NCI-H774 (cell line): ENCODE measurements at places on chromosomes 13 and 19.

GRCh38 chr13:112684071-112684845 is 5.6 kb upstream of the ATP11A start:
- DNase-seq: no peak

DNA sequence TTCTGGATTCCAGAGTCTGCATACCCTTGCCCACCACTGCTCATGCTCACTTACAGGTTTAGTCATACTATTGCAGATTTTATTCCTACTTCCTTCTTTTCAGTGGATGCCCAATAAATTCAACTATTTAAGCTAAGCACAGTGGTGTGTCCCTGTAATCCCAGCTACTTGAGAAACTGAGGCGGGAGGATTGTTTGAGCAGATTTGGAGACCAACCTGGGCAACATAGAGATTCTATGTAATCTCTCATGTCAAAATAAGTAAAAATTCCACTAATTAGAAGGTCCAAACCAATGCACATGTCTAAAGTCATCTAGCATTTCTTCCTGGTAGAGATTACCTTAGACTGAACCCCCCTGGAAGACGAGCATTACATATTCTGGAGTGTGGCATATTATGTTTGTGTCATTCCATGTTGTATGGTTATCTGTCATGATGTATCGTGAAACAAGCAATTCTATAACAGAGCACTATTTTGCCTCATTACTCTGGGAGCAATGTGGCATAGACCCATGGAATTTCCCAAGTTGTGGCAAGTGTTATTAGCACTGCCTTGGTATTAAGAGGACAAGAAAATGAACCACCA is 8.3 kb downstream of the HMGB1 start:
- no peak for DNase-seq

GRCh38 chr13:111490611-111491010 is 170.2 kb downstream of the TEX29 start:
- no peak for DNase-seq

DNA sequence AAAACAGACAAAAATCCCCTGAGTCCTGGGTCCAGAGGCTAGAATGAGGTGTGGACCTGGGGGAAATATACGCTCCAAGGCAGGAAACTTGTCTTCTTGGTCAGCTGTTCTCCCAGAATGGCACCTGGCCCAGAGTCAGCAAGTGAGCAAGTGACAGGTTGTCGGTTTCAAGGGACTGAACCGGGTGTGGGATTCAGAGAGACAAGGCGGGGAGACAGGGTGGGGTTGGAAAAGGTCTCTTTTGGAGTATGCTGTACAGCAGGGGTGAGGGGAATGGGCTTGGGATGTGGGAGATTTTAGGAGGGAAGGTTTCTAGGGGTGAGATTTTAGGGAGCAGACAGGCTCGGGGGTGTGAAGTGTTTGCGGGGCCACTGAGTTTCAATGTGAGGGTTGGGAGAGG is 83.3 kb downstream of the RYR1 start:
- DNase-seq: no peak

DNA sequence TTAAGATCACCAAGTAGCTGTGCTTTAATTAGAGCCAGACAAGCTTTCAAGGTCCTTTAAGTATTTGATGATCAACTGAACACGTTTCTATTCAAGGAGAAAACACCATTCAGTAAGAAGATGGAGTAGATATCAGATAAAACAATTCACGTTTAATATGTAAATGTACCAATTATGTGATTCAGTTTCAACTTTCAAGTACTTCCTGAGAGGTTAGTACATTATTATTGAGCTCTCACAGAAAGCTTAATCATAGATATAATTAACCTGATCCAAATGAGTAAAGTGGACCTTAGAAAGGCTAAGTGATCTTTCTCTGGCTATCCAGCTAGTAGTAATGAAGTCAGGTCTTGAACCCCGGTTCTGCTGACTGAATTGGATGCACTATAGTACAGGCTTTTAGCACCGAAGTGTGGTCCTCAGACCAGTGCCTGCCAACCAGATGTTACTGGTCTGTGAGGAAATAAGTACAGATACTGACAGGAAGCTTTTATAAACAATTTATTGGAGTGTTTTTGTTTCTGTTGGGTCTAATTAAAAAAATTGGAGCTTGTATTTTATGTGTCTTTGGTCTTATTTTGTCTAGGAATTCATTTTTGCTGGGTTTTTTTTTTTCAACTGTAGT is 10.2 kb downstream of the CLN5 start:
- DNase-seq: no peak

DNA sequence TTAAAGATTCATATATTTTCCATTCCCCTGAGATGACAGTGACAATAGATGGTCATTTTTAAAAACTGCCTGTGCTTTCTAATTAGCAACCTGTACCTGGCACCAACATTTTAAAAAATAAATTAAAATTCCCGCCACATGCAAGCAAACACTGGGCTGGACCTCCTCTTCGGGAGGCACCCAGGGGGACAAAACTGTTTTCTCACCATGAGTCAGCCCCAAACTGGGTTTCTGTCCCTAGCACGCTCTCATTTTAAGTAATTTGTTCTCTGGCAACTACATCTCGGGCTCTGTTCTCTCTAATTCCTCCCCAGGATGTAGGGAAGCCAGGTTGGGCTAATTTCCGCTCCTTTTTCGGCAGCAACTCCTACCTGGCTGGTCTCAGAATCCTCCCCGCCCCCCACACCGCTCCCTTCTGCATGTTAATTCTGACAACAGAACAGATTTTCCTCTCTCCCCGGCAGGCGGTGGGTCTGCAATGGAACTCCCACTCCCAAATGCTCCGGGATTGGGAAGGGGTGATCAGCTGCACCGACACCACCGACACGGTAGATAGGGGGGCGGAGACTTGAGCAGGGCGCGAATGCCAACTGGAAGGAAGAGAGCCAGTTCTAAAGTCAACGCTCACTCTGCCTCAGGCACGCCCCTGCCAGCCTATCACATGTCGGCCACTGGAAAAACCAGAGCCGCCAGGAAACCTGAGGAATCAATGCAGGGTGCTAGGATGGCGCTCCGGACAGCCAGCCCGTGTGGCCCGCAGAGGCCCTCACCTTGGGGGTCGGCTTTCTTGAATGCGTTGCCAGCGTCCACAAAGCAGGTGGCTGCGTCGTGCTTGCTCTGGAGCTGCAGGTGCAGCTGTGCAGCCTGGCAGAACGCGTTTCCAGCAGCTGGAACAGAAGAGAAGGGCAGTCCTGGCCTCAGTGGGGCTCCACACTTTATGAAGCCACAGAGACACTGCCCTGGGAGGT is 14.7 kb downstream of the NAPA start:
- no peak for DNase-seq

DNA sequence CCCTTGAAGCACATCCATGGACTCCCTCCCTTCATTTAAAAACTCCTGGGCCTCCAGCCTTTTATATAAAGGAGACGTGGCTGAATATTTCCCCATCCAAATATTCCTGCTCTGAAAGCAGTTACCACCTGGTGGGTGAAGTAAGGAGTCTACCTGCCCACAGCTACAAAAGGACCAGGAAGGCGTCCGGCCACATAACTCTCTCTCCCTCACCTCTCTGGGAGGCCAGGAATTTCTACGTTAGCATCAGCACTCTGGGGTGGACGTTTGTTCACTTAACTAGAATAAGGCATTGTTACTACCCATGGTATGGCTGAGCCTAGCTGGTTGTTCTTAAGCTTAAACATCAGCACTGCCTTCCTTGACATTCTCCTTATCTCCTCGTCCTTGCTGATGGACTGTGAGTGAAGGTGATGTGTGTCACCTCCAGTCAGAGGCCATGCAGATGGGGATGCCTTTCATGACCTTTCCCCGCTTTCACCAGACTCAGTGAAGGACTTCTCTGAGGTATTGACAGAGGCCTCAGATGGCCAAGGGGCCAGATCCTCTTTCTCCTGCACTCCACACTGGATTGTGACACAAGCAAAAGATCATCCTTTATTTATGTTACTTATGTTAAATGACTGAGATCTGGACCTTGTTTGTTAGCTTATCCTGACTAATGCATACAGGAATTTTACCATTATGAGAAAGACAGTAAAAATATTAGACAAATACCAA is 22.2 kb upstream of the KPNA3 start:
- DNase-seq: no peak

- DNase-seq: no peak
These were observed 13.2 kb downstream of the ENOX1 start for GRCh38 chr13:43773602-43774001.

GRCh38 chr13:100542826-100543156 is 45.8 kb downstream of the GGACT start:
- DNase-seq: no peak

DNA sequence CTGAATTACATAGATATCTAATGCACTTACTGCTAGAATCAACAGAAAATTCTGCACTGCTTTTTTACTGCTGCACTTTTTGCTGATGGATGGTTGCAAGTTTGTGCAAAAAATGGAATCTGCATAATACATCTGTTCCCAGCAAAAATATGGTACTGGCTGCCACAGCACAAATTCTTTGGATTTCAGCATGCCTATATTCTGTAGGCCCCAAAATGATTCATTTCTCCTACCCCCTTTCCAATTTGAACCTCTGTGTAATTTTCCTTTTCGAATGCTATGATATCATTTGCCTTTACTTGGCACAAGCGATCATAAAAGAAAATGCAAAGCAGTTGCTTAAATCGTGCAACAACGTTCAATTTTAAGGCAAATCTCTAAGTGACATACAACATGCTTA is 524.2 kb upstream of the NBEA start:
- no peak for DNase-seq
